Activated CD8-positive, alpha-beta memory T cell treated with anti-CD3 and anti-CD28 coated beads for 1 hour (primary cell): ENCODE measurements at places on chromosomes 2 and 18.

DNA sequence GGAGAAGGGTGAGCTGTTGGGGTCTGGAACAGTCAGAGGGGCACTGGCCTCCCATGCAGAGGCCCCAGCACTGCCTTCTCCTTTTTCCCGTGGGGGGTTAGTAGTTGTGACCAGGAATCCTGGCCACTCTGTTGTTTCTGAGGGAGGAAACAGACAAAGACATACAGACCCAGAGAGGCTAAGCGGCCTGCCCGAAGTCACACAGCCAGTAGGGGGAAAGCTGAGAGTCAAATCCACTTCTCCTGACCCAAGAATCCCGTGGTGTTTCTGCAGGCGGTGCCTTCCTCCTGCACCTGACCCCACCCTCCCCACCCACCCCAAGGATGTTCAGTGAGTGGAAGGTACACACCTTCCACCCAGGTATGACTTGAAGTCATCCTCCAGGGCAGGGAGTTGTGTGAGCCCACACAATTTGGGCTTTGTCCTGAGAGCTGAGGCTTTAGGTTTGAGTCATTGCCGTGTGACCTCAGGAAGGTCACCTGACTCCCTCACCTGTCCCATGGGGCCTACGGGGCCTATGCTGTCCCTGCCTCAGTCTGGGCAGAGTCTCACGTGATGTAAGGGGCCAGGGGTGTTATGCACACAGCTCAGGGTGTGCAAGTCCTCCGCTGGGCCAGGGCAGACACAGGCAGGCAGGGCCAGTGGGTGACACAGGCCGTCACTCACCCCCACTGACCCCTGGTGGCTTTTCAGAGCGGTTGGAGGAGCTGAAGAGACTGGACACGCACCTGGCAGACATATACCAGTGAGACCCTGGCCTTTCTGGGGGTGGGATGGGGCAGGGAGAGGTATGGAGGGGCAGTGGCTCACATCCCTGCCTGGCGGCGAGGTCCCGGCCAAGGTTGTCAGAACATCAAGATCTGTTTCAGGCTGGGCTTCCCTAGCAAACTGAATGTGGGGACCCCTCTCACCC, 5.0 kb downstream of the NT5DC4 start:
- DNase-seq: no peak

DNA sequence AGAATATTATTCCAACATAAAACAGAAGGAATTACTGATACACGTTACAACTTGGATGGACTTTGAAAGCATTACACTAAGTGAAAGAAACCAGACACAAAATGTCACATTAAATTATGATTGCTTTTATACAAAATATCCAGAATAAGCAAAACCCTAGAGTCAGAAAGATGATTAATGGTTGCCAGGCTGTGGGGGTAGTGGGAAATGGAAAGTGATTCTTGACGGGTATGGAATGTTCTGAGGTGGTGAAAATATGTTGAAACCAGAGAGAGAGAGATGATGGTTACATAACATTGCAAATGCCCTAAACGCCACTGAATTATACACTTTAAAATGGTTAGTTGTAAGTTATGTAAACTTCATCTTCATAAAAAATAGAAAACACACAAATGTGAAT, 1057.2 kb upstream of the TMEFF2 start:
- DNase-seq: no peak

DNA sequence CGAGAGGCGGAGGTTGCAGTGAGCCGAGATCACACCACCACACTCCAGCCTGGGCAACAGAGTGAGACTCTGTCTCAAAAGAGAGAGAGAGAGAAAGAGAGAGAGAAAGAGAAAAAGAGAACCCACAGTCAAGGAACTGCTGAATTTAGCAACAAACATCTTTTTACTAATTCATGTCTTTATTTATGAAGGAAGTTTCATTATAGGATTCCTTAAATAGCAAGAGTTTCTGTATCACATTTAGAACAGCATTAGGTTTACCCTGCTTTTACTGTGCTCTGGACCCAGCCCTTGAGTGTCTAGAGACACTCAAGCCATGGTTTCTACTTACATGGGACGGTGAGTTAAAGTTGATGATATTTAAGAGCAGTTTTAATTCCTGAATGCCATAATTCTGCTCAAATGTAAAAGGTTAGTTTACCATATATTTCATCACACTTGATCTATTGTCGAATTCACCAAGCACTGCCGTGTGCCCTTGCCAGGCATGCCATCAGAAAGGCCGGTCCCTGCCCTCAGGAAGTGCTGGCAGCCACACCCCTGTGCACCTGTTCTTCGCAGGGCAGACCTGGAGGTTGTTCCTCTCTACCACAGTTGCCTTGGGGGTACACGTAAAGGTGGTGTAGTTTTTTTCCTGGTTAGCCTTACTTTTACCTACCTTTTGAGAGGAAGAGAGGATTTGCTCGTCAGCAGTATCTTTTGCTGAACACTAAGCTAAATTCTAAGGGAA, 153.3 kb downstream of the LDLRAD4 start:
- no peak for DNase-seq

DNA sequence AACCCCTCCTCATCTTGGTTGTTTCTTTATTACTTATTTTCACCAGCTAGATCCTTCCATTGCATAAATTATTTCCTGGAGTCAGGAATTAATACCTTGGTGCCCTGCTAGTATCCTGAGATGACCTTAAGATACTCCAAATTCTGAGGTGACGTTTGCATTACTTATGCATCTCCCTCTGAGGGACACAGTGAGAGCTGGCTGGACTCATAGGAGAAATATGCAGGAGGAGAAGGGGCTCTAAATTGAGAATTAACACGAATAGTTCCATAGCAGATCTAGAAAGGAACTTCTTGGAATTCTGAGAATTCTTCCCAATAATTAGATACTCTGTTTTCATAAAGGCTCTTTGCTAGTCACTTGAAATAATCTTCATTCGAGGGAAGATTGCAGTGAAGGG, 310.6 kb upstream of the ZEB2 start:
- DNase-seq: no peak

GRCh38 chr2:55160422-55160821, 71.7 kb downstream of the CLHC1 start:
- DNase-seq: no peak
